ENCODE measurements at places on chromosomes 16 and 17.

DNA sequence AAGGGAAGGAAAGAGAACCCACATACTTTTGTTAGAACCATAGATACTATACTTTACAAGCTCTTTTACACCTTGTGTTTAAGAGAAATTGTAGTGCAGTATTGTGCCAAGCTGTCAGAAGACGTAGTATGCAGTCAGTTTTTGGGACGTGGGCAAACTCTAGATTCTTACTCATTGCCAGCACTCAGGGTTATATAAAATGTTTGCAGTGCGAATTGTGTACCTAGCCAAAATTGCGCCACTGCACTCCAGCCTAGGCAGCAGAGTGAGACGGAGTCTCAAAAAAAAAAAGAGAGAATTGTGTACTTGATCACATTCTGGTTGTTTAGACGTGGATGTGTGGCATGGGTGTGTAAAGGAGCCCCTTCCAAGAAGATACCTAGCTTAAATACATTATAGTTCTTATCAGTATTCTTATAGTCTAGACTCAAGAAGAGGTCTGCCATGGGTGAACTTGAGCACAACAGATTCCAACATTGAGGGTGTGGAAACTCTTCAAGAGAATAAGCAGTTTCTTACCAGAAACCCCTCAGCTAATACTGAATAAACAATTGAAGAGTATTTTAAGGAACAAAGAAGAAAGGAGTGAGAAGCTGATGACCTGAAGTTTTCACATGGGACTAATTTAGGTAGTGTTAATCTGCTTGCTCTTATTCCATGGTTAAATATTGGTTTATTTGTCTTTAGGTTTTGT lies 27.4 kb upstream of the MRC2 start:
- no peak for DNase-seq

- peak; percentile 57 for DNase-seq
Measured at GRCh38 chr17:41678907-41679739, 9.6 kb upstream of the EIF1 start.

GRCh38 chr17:1573932-1574696 lies 11.5 kb upstream of the PITPNA start:
- DNase-seq: peak; percentile 90

GRCh38 chr16:4517812-4518680 lies 20.5 kb downstream of the CDIP1 start:
- DNase-seq: peak; percentile 27

DNA sequence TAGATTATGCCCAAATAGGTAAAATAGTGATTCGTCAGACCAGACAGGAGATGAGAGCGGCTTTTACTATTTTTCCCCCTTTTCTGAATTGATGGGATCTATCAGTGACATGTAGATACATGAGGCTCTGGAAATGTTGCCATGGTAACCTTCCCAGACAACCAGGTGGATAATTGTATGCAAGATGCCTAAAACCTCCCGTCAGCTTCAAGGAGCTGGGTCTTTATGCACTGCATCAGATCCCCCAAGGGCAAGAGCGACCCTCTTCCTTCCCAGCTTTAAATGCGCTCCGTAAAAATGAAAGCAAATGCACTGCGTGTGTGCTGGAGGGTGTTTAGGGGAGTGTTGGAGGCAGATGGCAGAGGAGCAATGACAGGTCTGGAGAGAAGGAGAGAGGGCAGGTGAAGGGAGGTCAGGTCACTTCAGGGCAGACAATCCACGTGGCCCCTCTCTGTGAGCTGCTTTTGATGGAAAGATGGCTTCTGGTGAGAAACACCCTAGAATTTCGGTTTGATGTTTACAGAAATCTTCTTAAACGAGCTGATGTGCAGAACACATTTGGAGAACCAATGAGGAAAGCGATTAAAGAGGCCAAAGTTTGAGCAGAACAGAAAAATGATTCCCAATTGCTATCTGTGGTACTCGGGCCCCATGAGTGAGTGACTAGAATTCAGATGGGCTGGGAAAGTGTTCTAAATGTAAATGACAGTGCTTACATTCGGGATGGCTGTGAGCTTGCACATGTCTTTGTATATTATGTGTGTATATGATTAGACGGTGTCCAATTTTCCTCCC lies 461.7 kb upstream of the HSBP1 start:
- no peak for DNase-seq

DNA sequence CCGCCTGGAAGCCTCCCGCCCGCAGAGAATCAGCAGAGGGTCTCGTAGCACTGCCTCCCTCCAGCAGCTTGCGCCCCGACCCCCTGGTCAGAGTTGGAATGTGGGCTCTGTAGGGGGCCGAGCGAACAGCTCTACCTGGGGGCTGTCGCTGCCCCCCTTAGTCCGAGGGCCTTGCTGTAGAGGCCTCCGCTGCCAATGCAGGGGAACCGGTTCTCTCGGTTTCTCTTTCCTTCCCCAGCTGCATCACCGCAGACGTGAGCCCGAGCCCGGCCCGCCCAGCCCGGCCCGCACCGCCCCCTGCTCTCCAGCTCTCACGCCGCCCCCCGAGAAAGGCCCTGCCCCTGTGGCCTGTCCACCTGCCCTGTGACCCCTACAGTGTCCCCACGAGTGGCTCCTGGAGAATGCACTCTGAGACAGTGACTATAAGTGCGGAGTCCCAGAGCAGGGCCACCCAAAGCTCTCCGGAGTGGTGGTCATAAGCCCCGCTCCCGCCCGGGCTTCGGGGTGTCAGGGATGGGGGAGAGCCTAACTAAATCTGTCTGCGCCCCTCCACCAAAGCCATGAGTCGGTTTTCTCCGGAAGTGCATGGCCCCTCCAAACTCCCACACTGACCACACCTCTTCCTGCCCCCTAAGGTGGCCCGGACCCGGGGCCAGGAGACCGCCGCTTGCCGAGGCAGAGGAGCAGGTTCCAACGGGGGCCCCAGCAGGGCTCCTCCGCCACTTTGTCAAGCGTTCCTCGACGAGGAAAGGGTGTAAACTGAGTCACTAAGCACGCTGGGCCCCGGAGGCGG lies 1.7 kb downstream of the ARHGAP27 start:
- peak; percentile 61 for DNase-seq

DNA sequence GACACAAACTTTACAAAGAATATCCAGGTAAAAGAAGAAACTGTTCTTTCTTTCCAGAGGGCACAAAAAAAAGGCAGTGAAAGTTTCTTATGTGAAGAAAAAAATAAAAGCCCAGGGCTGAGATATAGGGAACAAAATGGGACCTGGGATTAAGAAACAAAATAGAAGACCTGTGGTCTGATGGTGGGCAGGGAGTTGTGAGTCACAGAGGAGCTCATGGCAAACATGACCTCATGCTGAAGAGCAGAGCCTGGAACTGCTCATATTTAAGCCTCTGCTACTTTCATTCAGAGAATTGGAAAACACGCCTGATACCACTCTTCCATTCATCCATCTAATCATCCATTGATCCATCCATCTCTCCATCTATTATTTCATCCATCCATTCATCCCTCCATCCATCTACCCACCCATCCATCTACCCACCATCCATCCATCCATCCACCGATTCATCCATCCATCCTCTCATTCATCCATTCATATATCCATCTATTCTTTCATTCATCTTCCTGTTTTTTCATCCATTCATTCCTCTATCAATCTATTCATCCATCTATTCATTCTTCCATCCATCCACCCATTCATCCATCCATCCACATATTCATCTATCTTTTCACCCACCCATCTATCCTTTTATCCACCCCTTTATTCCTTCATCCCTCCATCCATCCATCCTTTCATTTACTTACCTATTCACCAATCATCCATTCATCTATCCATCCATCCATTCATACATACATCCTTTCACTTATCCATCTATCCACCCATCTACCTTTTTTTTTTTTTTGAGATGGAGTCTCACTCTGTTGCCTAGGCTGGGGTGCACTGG lies 30.0 kb downstream of the WFDC1 start:
- DNase-seq: no peak

GRCh38 chr17:62193249-62193648 lies 128.2 kb upstream of the MED13 start:
- no peak for DNase-seq

DNA sequence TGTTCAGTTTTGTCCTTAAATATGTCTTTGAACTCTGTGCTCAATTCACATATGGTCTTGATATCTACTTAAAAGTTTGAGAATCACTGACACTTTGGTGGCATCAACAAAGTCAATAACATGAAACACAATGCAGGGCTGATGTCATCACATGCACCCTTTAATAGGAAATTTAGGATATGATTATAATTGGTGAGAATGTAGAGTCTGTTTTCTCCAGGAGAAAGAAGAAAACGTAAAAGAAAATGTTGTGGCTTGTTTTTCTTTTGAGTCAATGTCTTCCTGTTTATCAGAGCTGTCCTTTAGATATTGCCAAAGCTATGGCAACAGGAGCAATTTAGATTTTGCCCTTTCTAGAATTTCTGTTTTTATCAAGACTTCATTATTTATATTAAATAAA lies 396.9 kb downstream of the CDH13 start:
- DNase-seq: no peak

DNA sequence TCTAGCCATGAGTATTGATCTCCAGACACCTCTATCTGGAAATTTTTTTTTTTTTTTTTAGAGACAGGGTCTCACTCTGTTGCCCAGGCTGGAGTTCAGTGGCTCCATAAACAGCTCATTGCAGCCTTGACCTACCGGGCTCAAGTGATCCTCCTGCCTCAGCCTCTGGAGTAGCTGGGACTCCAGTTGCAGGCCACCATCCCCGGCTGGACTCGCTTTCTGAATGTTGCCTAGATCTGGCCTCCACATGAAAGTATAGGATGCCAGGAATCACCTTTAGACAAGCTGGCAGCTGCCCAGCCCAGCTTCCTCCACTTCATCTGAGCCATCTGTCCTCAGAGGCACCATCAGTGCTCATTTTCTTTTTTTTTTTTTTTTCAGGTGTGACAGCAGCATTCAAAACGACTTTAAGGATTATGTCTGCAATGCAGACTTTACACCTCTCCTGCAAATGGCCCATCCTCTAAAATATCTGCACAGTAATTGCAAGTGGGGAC lies 6.4 kb upstream of the PRR14 start:
- DNase-seq: no peak

GRCh38 chr17:35618628-35619027 lies 31.5 kb downstream of the AP2B1 start:
- DNase-seq: no peak

GRCh38 chr17:45809499-45809898 lies 25.4 kb downstream of the CRHR1 start:
- DNase-seq: no peak

- no peak for DNase-seq
Measured at GRCh38 chr16:49466881-49467280, 93.3 kb downstream of the C16orf78 start.

DNA sequence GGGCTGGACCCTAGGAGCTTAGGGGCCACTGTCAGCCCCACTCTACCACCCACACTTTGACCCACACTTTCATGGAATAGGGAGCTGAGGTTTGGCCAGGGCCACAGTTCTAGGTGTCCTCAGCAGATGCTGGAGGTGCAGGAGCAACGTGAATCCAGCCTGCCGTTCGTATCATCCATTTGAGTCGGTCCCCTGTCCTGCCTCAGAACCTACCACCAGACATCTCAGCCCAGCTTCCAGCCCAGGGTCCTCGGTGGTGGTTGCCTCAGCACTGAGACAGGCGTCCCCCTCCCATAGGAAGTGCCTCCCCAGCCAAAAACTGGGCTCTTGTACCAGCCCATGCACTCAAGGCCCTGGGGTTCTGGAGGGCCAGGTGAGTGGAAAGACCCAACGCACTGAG lies 359 bp upstream of the ITGAE start:
- DNase-seq: no peak

GRCh38 chr17:47866941-47867340 lies 16.0 kb upstream of the SP6 start:
- DNase-seq: no peak

- no peak for DNase-seq
Measured at GRCh38 chr17:77330602-77331081, 189.9 kb downstream of the SEC14L1 start.

DNA sequence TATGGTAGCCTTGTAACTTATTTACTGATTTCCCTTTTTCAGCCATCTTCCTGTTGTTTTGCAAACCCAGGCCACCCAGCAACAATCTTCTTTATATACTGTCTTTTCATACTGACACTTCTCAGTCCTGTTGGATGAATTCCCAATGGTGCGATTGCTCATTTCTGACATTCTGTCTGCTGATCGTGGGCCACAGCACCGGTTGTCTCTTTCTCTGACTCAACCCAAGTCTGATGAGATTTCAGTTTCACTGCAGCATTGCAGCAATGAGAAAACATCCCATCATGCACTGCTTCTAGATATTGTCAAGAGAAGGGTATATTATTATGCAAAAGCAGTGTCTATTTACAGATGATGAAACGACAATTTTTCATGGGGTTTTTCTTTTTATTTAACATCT lies 349.2 kb upstream of the HSBP1 start:
- no peak for DNase-seq

GRCh38 chr16:87499189-87499486 lies 6.3 kb upstream of the ZCCHC14 start:
- no peak for DNase-seq

- DNase-seq: no peak
Measured at GRCh38 chr16:70418993-70419318, 19.9 kb downstream of the ST3GAL2 start.

Data from stimulated activated naive CD8-positive, alpha-beta T cell treated with anti-CD3 and anti-CD28 coated beads, Interleukin-15, Interleukin-2, amounts not matched to agents 100 U/mL and 50 U/mL, for 24 hours (primary cell).